ENCODE measurements at places on chromosomes 1 and 21.
A peak's percentile ranks its signal among the peaks of the same experiment; 100 is the strongest.

GRCh38 chr1:228159008-228159665 lies 6.5 kb upstream of the IBA57 start:
- no peak for DNase-seq

GRCh38 chr1:47965816-47966215 lies 31.4 kb downstream of the TRABD2B start:
- no peak for DNase-seq

GRCh38 chr1:19700079-19700777 lies 35.6 kb downstream of the HTR6 start:
- no peak for DNase-seq

DNA sequence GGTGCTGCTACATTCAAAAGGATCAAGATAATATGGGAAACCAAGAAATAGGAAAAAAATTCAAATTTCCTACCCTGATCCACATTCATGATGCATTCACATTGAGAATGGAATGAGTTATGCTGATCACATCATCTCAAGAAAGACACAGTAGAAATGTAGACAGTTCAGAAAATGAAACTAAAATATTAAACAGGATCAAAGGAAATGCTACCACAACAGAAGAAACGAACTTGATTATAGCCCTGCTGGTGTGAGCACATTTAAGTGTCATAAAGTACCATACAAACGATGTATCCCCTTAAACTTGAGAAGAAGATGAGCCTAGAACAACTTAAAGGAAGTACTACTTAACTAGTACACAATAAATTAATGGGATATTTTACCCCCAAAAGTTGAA lies 21.3 kb downstream of the SYDE2 start:
- DNase-seq = no peak

DNA sequence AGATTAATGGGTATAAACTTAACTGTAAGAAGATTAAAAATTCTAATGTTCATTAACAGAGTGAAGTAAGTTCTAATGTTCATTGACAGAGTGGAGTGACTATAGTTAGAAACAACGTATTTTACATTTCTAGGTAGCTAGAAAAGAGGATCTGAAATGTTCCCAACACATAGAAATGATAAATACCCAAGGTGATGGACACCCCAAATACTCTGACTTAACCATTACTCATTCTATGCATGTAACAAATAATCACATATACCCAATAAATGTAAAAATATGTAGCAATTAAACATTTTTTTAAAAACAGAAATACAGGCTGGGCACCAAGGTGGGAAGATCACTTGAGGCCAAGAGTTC lies 62.1 kb downstream of the ABL2 start:
- DNase-seq = no peak

DNA sequence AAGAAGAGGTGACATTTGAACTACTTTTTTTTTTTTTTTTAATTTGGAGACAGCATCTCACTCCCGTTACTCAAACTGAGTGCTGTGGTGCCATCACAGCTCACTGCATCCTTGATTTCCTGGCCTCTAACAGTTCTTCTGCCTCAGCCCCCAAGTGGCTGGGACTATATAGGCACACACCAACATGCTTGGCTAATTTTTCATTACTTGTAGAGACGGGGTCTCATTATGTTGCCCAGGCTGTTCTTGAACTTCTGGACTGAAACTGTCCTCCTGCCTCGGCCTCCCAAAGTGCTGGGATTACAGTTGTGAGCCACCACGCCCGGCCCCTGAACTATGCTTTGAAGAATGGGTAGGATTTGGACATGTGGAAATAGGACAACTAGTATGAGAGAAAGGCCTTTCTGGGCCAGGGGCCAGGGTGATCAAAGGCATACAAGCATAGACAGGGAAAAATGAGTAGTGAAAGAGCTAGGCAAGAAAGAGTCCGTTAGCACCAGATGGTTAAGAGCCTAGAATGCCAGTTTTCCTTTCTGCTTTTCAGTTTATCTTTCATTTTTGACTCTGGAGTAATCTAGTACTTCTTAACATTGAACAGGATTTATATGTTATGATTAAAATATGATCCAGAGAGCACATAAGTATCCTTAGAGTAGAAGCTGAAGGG lies 6.3 kb downstream of the RABGAP1L start:
- DNase-seq = peak; percentile 54

- DNase-seq = peak; percentile 85
These were observed 844 bp downstream of the NIBAN1 start for GRCh38 chr1:184973272-184974055.

All from erythroblast (primary cell).